ENCODE measurements at places on chromosomes 4 and X. TPM values are rescaled to one million over a fixed set of nuclear protein-coding genes. Genes with fewer than 3 reads are reported as not detected.

ABLIM2 gene
- total RNA-seq, result 11.2 TPM

GRCh38 chrX:1661048-1661921, 46.4 kb downstream of the ASMT start:
- no peak overlapping the region for H3K4me3 ChIP-seq
- no peaks in the 10 kb centered on the region for H3K27me3 ChIP-seq
- H3K36me3 ChIP-seq, result no peaks in the 10 kb centered on the region
- DNase-seq, result no peak
- no peak overlapping the region for H3K27ac ChIP-seq

HMX1 gene
- not detected for total RNA-seq

GRCh38 chr4:73387552-73387951, 16.5 kb upstream of the ALB start:
- H3K4me1 ChIP-seq, result no peaks in the 10 kb centered on the region
- no peak overlapping the region for H3K4me3 ChIP-seq
- H3K27ac ChIP-seq, result no peak overlapping the region
- no peaks in the 10 kb centered on the region for H3K27me3 ChIP-seq

DNA sequence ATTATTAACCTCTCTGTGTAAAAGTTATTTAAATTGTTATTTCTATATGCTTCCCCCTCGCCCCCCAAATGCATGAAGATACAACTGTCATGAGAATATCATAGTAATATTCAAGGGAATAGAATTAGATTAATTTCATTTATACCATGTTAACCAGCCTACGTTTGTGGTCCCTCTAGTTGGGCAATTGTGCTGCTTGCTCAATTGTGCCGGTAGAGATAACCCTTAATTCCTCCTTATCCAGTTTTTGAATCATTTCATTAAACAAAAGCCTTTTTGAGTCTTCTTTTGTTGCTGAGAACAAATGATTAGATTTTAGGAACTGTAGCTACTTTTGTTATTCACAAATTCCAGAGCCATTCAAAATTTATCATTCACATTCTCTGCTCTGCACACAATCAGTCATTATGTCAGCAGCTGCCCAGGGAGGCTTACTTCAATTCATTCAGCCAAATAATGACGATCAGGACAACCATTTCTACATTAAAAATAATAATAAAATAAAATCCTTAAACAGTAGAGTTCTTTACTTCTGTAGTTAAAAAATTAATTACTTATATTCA, 98.1 kb downstream of the ADGRL3 start:
- no peak overlapping the region for H3K4me3 ChIP-seq
- H3K27ac ChIP-seq, result no peak overlapping the region
- no peaks in the 10 kb centered on the region for H3K36me3 ChIP-seq
- no peaks in the 10 kb centered on the region for H3K4me1 ChIP-seq

GRCh38 chr4:123528501-123529277, 132.1 kb downstream of the SPRY1 start:
- H3K27ac ChIP-seq, result no peak overlapping the region
- no peak for DNase-seq
- no peaks in the 10 kb centered on the region for H3K4me1 ChIP-seq
- H3K4me3 ChIP-seq, result no peak overlapping the region
- H3K27me3 ChIP-seq, result no peaks in the 10 kb centered on the region
- H3K36me3 ChIP-seq, result no peaks in the 10 kb centered on the region

DNA sequence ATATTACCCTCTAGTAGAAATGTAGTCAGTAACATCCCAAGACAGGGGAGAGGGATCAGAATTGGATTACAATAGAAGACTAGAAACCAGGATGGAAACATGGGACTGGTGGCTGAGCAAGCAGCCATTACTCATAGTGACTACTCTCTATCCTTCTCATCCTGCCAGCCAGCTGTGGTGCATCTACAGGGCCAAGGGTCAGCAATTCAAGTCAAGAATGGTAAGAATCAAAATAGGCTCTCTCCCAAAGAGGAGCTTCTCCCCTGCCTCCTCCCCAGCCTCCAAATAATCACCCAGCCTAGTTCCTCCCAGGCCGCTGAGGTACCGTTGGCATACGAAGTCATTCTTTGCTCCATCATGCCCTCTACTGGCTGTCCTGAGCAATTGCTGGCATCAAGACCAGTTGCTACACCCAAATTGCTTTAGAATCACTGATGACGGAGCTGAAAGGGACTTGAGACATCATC, 19.4 kb downstream of the AWAT2 start:
- no peaks in the 10 kb centered on the region for H3K4me1 ChIP-seq
- no peak overlapping the region for H3K4me3 ChIP-seq
- no peaks in the 10 kb centered on the region for H3K27me3 ChIP-seq
